NCI-H774 (cell line): ENCODE measurements at places on chromosomes 5 and 9.

DNA sequence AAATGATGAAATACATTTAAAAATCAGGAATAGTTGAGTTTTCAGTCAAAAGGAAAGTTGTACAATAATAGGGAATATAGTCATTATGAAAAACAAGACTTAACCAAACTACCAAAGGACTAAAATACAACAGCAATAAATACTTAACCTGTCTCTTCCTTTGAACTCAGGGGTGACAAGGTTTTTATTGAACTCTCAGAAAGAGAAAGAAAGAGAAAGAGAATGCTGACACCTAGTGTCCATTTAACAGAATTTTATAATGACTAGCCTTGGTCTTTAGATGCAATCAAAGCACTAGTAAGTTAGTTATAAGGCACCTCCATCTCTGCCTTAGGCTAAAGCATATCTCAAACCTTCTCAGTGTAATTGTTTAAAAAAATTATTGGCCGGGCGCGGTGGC lies 47.5 kb downstream of the UIMC1 start:
- DNase-seq, result peak; percentile 44

DNA sequence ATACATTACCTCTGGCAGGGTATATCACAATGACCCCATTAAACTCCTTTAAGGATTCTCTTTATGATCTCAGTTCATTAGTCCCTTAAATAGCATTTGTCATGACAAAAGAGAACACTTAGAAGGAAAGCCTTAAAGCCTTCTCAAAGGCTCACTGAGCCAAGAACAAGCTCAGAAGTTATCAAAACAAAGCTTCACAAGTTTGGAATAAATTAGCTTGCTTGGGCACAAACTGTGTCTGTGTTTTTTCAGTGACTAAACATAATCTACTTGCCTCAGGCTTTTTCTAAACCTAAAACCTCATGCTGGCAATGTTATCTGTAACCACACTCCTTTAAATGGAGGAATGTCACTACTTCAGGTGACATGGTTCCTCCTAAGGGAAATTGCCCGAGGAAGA lies 1114.9 kb upstream of the C9orf72 start:
- DNase-seq, result no peak

DNA sequence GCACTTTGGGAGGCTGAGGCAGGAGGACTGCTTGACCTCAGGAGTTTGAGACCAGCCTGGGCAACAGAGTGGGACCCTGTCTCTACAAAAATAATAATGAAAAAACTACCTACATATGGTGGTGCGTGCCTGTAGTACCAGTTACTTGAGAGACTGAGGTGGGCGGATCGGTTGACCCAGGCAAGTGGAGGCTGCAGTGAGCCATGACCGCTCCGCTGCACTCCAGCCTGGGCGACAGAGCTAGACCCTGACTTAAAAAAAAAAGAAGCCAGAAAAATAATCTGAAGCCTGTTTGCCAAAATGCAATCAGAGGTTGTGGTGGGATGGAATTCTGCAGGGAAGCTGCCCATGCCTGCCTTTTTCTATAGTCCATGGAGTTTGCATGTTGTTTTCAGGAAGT lies 50.4 kb upstream of the GGTA1 start:
- DNase-seq, result no peak

GRCh38 chr5:178449163-178450070 lies 140.8 kb downstream of the COL23A1 start:
- no peak for DNase-seq

DNA sequence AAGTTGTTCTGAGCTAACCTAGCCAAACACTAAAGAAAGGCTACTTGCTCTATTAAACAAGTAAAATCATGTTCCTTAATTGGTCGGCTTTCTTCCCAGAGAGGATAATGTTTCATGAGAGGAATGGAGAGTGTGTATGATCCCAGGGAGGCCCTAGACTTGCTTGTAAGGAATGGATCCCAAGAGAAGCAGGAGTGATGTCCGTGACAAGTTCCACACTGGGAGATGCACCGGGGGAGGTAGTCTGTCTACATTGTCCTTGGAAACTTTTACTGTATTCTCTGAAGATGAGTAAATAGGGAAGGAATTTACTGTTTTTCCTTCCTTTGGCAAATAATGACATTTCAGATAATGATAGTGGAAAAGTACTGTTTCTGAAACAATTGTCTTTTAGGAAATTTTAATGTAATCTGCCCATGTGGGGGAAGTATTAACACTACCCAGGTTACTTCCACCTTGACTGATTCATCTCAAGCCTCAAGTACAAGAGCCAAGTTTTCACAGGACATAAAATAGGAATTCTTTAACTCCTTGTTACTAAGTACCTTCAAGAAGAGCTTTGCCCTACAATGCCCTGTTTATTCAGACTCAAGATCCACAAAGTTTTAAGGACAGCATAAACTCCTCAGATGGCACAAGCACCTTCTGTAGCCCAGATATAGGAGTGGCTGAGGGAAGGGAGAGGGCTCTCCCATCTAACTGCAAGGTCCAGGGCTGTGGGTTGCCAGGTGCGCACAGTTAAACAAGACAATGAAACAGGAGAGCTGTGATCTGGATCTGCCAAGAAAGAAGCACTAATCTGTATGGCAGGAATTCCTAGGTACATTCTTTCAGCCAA lies 152.1 kb downstream of the GNA14 start:
- DNase-seq, result no peak

GRCh38 chr9:127333221-127334064 lies 63.5 kb upstream of the SLC2A8 start:
- no peak for DNase-seq
